ENCODE measurements at places on chromosomes 3 and 15. TPM values are rescaled to one million over a fixed set of nuclear protein-coding genes. Genes with fewer than 3 reads are reported as not detected.

TRH gene
- not detected for total RNA-seq

NME9 gene
- not detected for total RNA-seq

SLC24A5 gene
- 0.44 TPM for total RNA-seq

ZNF654 gene
- 15.3 TPM for total RNA-seq

RSL24D1 gene
- total RNA-seq, result 49.8 TPM

LTF gene
- total RNA-seq, result 0.30 TPM
